ENCODE measurements at places on chromosomes 12 and 14.

DNA sequence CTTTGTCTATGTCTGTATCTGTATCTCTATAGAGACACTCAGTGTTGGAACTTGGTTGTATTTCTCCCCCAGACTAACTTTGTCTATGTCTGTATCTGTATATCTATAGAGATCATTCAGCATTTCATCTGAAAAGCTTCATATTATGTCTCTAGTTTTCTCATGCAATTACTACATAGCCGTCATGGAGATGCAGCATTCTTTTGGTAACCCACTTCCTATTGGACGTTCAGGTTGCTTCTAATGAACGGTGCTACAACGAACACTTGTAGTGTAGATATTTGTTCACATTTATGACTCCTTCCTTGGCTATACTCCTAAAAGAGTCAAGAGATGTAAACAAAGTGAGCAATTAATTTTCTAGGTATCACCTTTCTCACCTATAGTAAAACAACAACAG, 81.5 kb upstream of the KCNA1 start:
- no peak for DNase-seq

DNA sequence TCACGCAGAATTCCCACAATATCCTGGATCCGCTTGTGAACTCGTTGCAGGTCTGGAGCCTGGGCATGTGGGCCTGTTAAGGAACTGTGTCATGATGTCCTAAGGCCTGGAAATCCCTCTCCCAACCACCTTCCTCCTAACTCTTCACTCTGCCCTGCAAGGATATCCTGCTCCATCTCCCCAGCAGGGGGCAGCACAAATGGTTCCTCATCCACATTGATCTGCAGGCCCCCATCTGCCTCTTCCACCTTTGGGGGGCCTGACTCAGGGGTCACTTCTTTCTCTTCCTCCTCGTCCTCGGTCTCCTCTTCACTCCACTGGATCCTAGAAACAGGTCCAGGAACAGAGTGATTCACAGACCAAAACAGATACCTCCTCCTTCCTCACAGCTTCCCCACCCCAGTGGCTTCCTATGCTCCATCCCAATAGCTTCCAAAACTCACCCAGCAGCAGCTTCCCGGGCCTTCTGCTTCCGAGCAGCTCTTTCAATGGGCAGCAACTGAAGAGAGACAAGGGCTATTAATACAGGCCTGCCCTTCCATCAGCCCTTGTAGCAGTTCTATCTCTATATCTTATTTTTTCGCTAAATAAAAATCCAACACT, 4.5 kb downstream of the NOP2 start:
- peak; percentile 85 for DNase-seq

GRCh38 chr14:50215416-50215815, 16.0 kb downstream of the SOS2 start:
- DNase-seq = no peak

- no peak for DNase-seq
These were observed 19.6 kb downstream of the KLRB1 start for GRCh38 chr12:9587987-9588600.

GRCh38 chr12:503111-503761, 43.5 kb downstream of the B4GALNT3 start:
- DNase-seq = no peak

- DNase-seq = no peak
These were observed 15.3 kb downstream of the KRT2 start for GRCh38 chr12:52636592-52637258.

DNA sequence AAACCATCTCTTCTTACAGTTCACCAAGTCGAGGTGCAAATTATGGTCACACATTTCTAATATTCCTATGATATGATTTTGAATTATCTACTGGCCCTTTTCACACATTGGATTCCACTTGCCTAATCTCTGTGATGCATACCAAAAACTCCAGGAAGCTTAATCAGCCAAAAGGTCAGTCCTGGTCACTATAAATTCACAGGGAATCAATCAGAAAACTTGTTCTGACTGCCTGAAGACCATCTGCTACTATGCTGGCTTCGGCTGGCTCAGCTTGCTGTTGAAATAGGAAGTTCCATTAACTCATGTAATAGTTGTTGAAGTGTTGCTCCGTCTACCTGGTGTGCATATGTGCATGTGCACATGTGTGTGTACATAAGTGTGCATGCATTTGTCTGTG, 142.8 kb upstream of the FLRT2 start:
- no peak for DNase-seq

DNA sequence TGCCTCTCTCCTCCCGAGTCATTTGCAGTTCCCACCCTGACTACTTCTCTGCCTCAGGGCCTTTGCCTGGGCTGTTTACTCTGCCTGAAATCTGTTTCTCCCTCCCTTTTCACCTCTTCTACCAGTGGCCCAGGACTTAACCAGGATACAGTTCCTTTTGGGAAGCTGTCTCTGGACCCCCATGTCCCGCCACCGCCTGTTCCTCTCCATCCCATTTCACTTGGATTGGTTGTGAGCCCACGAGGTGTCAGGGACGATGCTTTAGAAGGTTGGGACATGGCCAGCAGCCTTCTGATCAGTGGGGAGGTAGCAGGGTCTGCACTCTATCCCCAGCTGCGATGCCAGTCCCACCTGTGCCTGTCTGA, 51.8 kb downstream of the FAM222A start:
- DNase-seq = no peak

GRCh38 chr14:106790189-106791036, 1264.0 kb downstream of the TMEM121 start:
- peak; percentile 66 for DNase-seq

GRCh38 chr14:71338153-71338552, 430.9 kb downstream of the PCNX1 start:
- DNase-seq = no peak

DNA sequence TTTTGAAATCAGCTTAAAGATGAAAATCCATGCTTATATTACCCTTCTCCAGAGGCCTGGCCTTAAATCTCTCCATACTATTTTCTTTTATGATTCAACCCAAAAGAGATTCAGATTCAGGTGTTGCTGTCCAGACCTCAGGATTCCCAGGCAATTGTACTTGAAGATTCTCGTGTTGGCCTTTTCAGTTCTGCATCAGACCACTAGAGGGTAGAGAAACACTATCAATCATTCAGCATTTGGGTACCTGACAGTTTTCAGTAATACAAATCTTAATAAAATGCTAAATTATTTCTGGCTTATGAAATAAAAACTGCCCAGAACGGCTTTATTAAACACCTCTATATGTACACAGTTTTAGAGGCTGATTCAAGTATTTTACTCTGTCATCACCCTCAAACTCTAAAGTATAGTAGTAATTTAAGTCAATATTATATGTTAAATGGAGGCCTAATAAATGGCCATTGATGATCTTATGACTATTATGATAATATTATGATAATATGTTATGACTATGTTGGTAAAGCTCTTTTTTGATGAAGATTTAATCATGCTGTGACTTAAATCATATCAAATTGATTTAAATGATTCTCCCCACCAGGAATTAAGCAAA, 301.1 kb downstream of the DUSP6 start:
- DNase-seq = peak; percentile 66

DNA sequence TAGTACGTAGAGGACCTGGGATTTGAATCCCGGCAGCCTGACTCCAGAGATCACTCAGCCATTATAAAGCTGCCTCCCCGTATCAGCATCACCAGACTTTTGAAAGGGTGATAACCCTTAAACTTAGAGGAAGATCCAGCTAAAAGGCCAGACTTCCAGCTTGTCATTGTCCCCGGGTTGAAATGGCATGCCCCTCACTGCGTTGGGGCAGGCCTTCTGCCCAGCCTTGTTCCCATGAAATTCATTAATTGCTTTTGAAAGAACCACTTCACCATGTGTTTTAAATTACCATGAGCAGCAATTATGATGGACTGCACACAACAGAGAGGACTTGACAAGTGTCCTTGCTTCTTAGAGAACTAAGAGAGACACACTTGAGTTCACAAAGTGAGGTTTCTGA, 269.6 kb upstream of the CRY1 start:
- no peak for DNase-seq

All from suppressor macrophage (primary cell).